ENCODE measurements at places on chromosomes 5 and 9.
A peak's percentile ranks its signal among the peaks of the same experiment; 100 is the strongest.

GRCh38 chr5:133870661-133871060 is 97.8 kb downstream of the C5orf15 start:
- DNase-seq: no peak

DNA sequence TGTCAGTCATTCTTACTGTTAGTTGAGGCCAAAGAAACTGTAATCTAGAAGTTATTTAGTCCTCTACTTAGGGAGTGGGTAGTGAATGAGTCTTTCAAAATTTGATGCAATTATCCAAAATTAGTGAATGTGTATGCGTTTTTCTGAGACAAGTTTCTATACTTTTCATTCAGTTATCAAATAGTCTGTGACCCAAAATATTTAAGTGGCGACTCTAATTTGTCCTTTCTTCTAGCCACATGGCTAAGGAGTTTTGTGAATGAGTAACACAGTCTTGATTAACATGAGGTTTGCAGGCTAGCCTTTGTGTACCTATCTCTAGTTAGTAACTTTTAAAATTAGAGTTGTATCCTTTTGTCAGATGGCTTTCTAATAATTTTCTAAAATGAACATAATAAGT is 45.6 kb downstream of the COMMD10 start:
- no peak for DNase-seq

- no peak for DNase-seq
These were observed 59.8 kb upstream of the COX7C start for GRCh38 chr5:86557920-86558319.

GRCh38 chr5:115895821-115896220 is 54.1 kb downstream of the AP3S1 start:
- no peak for DNase-seq

GRCh38 chr9:131227112-131227958 is 49.0 kb downstream of the FAM78A start:
- no peak for DNase-seq

- DNase-seq: no peak
These were observed 47.1 kb upstream of the EFNA5 start for GRCh38 chr5:107717816-107718215.

GRCh38 chr5:112208699-112209615 is 210.1 kb downstream of the EPB41L4A start:
- DNase-seq: peak; percentile 84

DNA sequence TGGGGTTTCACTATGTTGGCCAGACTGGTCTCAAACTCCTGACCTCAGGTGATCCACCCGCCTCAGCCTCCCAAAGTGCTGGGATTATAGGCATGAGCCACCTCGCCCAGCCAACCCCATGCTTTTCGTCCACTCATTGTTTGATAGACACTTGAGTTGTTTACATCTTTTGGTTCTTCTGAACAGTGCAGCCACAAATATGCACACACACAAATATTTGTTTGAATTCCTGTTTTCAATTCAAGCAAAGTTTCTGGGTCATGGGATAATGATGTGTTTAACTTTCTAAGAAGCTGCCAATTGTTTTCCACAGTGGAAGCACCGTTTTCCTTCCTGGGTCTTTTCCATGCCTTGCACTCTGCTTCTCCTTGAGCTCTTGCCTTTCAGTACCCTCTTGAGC is 6.8 kb upstream of the PAEP start:
- DNase-seq: no peak

DNA sequence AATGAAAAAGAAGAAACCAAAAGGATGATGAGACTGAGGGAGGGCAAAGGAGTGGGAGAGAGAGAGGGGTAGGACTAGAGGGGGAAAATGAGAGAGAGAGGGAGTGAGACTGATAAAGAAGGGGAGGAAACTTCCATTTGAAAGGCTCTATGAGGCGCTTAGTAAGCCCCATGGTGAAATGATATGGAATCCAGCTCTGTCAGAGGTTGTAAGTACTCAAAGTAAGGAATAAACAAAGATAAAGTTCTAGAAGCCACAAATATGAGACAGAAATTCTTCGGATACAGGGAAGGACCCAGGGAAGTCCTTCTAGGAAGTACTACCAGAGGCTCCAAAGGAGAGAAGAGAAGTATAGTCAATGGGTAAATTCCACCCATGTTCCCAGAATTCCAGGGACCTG is 21.7 kb upstream of the VLDLR start:
- DNase-seq: no peak

DNA sequence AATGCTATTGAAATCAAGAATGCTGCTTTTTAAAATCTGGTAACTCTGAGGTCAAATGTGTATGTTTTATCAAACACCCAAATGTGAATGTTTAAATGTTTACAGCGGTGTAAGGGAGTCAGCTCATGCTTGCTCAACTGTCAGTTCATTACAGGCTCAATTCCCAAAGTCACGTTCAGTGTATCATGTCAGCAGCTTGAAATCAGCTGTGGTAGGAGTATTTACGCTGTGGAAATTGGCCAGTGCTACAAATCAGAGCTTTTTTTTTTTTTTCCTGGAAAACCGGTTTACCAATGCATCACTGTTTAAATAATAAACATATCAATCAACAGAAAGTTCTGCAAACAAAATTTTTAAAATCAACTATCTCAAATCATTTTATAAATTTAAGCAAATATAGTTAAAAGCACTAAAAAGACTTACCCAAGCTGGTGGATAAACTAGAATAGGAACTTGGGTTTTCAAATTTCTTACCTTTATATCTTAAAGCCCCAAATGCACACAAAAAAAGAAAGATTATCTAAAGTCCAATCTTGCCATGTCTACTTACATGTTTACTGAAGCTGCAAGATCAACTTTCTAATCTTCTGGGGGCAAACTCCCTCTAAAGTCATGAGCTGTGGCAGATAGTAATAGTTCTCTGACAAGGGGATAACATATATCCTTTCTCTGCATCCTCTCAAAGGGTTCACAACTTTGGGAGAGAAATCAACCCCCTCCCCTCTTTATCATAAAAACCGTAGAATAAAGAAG is 57.6 kb upstream of the GRAMD2B start:
- DNase-seq: no peak

DNA sequence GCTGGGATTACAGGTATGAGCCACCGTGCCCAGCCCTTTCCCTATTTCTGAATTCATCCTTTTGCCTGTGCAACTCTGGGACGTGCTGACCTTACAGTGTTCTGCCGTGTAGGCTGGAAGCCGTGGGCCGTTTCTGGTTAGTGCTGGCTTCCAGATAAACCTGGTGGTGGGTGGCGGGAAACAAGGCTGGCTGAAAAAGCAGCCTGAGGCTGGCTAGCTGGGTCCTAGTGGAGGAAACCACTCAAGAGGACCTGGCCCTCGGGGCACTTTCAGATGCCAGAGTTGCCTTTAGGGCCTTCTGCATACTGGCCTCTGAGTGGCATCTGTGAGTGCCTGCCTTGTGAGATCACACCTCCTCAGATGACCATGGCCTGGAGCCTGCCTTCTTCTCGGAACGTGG is 26.9 kb downstream of the GALNT12 start:
- DNase-seq: no peak

All from NCI-H526 treated with DMSO at 0.1 percent for 48 hours (cell line).